Skin of body (tissue), 3 donors: ENCODE measurements at places on chromosomes 13 and 19.

- no peak for DNase-seq
These were observed 153.2 kb downstream of the ZNF536 start for GRCh38 chr19:30525383-30525782.

GRCh38 chr13:110305001-110305400 lies 2.0 kb downstream of the COL4A1 start:
- DNase-seq = no peak

DNA sequence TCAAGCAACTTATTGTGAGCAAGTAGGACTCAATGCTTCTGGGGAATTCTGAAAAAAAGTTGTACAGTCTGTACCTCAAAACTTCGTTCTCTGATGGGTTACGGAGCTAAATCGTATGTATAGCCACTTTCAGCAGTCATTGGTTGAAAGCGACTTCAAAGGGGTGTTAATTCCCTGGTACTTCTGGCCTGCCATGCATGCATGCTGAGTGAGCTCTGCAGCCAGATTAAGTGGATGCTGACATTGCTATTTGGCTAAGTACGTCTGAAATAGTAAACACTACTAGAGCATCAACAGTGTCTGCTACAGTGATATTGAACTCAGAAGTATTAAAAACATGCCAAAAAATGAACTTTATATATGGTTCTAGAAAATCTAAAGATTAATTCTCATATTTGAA lies 1183.1 kb upstream of the PCDH20 start:
- no peak for DNase-seq

DNA sequence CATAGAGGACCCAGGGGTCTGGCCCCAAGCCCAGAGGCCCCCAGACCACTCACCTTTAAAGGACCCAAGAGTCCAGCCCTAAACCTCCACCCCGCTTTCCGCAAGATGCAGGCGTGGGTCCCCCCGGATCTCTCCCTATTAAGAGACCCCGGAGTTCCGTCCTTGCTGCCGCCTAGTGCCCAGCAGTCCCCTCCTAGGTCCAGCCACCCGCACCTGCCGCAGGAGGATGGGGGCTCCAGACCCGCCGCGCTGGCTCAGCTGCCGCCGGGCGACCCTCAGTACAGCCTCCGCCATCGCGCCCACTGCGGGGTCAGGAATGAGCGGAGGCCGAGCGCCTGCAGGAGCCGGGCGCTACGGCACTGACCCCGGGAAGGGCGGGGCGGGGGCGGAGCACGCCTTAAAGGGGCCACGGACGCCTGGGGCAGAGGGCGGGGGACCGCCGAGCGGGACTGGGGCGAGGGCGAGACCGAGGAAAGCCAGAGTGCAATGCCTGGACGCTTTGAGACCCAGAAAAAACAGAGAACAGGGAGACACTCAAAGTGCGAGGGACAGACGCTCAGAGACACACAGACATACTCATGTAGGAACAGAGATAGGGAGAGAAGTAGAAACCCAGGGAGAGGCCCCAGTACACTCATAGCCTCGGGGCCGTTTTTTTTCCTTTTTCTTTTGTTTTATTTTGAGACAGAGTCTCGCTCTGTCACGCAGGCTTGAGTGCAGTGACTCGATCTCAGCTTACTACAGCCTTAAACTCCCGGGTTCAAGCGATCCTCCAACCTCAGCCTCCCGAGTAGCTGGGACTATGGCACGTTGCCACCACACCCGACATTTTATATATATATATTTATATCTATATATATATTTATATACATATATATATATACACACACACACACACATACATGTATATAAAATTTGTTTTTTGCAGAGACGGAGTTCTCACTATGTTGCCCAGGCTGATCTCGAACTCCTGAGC lies at the start of gene ETHE1:
TSS of gene ETHE1 (minus strand) at position 318 of the 976 bp plus-strand sequence. CDS start at position 294, 24 bp downstream.
- peak; percentile 27 for DNase-seq

- no peak for DNase-seq
These were observed 13.1 kb downstream of the HNRNPM start for GRCh38 chr19:8457827-8458226.

GRCh38 chr13:78478183-78478582 lies 125.2 kb downstream of the POU4F1 start:
- no peak for DNase-seq

- no peak for DNase-seq
These were observed 34.1 kb downstream of the ELL start for GRCh38 chr19:18487576-18488402.

DNA sequence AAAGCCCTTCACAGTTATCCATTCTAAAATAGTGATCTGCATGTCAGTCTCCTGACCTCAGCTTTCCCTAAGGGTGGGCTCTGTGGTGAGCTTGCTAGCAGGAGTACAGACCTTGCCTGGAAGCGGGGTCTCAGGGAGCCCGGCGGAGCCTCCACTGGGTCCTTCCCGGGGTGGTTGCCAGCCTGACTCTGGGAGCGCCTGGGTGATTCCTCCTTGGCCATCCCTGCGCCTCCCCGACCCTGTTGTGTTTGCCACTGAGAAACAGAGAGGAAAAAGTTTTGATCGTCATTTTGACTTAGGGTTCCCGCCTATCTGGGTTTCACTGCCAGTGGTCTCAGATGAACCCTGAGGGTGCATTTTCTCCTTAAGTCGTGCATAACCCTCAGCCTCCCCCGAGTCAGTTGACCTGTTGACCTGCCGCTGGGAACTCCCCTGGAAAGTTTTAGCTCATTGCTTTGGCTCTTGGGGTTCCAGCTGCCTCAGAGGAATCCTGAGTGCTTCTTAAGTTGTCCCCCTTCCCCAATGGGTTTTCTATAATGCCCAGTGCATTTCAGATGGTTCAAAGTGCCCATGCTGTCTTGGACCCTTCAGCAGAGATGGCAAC lies 117.8 kb downstream of the RAB20 start:
- DNase-seq = no peak

GRCh38 chr13:30857018-30857417 lies 49.1 kb upstream of the MEDAG start:
- DNase-seq = no peak

DNA sequence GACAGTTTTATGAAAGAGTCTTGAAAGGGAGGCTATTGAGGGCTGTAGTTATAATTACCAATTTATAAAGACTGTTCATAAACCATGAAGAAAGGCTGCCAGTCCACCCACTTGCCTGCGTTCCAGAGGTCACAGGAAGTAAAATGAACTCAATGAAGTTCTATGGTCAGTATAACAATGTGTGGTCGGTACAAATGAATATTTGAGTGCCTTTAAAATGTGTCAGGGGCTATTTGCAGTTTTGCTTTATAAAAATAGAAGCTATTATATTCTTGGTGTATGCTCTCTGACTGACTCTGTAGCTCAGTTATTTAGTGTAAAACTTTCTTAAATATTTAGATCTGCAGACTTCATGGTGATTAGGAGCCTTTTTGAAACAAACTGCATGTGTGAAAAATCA lies 47.0 kb downstream of the ESD start:
- DNase-seq = no peak

DNA sequence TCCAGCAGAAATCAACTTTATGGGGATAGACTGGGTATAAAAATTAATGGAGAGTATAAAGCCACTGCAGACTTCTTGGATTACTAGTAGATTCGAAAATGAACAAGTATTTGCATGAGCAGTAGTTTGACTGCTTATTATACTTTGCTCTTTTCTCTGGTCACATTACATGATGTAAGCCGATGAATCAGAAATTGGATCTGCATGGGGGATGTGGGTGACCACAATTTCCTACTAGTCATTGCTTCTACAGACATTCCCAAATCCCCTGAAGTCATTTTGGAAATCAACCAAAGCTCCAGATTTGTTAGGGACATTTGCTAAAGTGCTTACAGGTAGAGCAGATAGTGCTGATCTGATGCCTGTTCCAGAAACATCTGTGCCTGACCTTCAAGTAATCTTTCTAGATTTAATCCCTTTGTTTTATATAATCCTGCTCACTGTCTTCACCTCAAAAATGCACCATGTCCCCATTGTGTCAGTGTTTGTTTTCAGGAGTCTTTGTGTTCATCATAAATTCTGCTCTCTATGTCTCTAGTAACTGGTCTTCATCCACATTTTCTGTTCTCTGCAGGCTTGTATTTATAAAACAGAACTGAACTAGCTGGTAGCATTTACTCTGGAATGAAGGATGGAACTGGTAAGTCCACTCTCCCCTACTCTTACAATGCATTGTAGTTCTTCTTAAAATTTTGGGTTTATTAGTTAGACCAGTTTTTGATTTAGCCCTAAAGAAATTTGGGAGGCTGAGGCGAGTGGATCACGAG lies 201.5 kb upstream of the CSNK1A1L start:
- DNase-seq = no peak

- DNase-seq = no peak
These were observed 68.1 kb downstream of the SIPA1L3 start for GRCh38 chr19:37975071-37975470.

- DNase-seq = no peak
These were observed 31.0 kb downstream of the RUBCNL start for GRCh38 chr13:46355901-46356590.

DNA sequence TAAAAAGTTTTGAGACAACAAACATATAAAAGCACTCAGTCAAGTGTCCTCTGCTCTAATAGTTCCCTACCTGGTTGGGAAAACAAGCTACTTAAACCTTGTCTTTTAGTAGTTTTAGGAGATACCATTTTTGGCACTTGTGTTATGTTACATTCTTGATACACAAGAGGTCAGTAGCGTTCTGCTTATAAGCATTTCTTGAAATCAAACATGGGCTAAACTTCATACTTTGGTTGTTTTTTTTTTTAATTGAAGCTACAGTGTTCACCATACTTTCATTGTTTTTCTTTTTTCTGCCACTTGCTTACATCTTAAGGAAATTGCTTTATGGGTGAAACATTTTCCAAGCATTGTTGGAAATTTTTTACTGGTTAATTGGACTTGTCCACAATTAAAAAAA lies 12.9 kb downstream of the NHLRC3 start:
- DNase-seq = peak; percentile 5

DNA sequence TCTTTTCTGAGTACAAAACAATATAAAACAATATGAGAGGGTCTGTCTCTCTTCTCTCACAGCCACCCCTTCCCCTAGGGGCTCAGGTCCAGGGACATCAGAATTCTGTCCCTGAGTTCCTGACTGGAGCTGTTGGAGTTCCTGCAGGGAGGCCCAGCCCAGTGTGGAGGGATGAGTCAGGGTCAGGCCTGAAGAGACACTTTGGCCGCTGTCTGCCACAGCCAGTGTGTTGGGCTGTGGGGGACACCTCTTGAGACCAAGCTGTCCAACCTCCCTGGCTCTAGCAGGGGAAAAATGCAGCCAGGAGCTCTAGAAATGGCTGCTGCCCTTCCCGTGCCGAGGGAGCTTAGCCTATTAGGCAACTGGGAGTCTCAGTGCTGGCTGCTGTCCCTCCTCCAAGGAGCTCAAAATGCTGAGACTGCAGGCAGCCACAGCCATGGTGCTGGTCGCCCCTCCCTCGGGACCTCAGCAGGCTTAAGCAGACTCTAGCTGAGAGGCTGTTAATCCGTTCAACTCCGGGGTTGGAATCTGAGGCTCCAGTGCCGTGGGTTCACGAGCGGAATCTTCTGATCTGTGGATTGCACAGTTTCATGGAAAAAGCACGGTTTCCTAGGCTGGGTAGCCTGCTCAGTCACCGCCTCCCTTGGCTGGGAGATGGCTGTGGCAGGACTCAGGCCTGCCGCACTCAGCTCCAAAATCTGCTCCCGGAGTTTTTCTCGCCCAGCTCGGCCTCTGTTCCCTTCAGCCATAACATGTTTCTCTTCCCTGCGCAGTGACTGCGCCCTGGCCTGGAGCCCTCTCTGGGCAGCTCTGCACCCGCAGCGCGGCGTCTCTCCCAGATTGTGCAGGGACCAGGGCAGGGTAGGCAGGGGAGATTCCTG lies 3.8 kb upstream of the ZNF626 start:
- DNase-seq = no peak

GRCh38 chr19:47228168-47228936 lies 2.6 kb downstream of the BBC3 start:
- DNase-seq = no peak

DNA sequence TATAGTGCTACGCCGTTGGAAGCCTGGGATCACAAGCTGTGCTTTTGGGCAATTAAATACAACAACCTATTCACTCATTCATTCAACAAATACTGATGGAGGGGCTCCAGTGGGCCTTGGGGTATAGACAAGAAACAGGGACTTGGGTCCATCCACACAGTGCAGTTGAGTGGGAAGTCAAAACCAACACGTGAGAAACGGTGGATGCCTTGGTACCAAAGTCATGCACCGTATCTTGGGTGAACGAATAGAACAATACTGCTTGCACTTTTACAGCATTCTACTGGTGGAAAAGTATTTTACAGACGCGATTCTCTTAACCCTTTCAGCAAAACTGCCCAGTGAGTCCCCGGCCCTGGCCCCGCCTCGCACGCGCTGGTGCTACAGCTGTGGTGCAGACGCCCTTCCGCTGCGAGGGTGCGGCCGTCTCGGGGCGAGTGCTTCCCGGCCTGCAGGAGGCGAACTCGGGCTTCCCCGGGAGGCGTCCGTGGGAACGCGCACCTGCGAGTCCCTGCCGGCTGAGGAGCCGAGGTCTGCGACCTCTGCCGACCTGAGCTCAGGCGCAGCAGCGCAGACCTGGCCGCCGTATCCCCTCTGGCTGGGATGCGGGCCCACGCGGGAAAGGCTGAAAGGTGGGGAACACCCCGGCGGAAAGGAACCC lies 8.3 kb downstream of the TNFRSF19 start:
- DNase-seq = peak; percentile 71

GRCh38 chr19:39296055-39296645 lies at the start of gene IFNL1:
Gene IFNL1 (plus strand): TSS chr19:39296407. CDS start chr19:39296422, 15 bp downstream.
- no peak for DNase-seq

DNA sequence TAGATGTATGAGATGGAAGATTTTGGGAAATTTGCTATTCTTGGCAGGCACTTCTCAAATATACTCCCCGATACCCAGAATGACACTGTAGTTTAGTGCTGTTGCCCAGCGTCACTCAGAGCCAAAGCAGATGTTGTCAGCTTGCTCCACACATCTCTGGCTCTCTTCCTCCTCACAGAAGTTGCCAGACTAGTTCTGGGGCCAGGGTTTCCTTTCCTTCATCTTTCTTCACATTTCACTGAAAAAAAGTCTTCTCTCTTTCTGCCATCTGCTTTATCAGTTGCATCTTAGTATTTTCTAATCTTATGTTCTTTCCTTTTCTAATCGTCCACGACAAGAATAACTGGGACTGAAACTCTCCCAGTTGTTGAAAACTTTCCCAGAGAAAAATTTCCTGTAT lies 251.4 kb downstream of the RGCC start:
- DNase-seq = peak; percentile 39

DNA sequence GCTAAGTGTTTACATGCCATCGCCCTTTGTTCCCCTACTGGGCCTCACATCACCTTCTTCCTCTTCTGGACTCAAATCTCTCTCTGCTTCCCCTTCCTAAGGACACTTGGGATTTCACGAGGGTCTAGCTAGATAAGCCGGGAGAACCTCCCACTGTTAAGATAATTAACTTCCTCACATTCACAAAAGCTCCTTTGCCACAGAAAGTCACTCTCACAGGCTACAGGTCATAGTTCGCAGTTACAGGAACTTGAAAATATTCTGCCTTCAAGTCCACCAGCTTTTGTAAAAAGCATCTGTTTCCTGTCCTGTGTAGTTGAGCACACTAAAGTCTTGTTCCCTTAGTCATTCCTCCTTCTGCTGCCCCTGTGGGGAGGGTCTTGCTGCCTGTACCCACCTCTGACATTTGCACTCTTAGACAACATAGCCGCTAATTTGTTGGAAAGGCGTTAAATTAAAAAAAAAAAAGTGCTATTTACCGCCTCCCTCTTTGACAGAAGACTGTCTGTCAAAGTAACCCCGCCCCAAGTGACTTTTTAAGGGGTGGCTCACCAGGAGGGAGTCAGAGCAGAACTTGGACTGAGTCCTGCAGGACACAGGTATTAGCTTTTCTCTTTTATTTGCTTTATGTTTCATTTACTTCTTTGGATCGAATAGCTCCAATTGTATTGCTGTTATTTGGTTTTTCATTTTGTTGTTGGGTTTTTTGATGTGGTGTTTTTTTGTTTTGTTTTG lies 26.8 kb upstream of the CEACAM21 start:
- peak; percentile 45 for DNase-seq
